ENCODE measurements at places on chromosomes 7 and 10.
A peak's percentile ranks its signal among the peaks of the same experiment; 100 is the strongest.

DNA sequence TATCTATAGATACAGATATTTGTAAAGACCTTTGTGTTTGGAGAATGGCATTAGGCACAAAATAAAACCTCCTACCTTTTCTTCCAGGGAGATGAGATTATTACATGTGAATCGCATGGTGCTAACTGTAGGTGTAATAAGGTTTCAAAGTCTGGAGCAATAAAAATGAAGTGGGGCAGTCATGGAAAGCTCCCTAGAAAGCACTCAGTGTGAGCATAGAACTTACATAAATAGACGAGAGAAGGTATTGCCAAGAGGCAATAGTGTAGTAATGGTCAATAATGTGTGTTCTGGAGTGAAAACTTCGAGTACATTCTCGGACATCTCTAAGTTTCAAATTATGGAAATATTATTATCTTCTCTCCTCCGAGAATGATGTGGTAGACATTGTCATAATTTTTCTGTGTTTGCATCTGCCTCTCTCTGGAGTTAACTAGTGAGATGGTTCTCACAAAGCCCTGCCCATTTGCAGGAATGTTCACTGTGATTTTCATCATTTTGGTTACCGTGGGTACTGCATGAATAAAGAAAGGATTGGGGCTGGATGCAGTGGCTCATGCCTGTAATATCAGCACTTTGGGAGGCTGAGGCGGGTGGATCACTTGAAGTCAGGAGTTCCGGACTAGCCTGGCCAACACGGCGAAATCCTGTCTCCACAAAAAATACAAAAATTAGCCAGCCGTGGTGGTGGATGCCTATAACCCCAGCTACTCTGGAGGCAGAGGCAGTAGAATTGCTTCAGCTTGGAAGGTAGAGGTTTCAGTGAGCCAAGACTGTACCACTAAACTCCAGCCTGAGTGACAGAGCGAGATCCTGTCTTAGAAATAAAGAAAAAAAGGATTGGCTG lies 10.6 kb downstream of the VIM start:
- DNase-seq, result no peak

GRCh38 chr10:35606430-35606829 lies 1.3 kb downstream of the GJD4 start:
- no peak for DNase-seq

GRCh38 chr10:105952153-105952552 lies 1212.4 kb downstream of the SORCS1 start:
- no peak for DNase-seq

DNA sequence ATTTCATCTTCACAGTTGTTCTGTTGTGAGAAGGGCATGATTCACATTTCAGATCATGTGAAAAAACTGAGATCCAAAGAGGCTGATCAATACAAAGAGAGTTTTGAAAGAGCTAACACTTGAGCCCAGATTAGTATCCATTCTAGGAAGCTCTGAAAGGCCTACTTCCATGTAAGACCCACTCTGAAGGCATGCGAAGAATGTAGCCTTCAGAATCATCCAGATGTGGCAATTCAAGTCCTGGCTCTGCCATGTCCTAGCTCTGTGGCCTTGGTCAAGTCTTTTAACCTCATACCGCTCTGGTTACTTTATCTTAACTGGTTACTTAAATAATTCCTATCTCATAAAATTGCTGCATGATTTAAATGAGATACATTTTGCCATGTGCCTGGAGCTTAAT lies 111.1 kb downstream of the FZD1 start:
- DNase-seq, result no peak

- peak; percentile 46 for DNase-seq
Observed at GRCh38 chr7:133853706-133854276, 273.3 kb upstream of the LRGUK start.

DNA sequence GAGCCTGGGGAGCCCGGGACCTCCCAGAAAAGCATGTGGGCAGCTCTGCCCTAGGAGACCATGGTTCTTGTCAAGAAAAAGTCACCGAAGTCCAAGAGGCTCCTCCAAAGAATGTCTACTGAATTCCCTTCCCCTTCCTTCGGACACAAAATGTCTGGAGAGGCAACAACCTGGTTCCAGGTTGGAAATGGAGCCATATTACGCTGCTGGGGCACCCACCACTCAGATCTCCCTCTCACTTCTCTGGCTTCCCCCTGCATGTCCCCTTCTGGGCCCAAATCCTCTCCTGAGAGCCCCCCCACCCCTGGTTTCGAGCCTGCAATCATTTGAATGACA lies 52.6 kb downstream of the RGS10 start:
- no peak for DNase-seq

- DNase-seq, result no peak
Observed at GRCh38 chr10:110857265-110858171, 14.2 kb upstream of the PDCD4 start.

DNA sequence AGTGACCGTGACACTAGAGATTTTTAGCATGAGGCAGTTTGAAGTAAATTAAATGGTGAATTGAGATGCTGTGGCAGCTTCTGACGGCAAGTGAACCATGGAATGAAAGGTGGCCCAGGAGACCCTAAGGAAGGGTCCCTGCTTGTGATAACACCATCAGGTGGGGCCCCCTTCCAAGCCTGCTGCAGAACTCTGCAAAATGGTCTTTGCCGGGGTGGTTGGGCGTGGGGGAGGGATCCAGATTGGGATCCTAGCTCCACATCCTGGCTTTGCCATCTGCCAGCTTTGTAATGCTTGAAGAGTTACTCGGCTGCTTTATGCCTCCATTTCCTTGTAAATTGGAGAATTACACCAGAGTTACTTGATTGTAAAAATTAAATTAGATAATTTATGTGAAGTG lies 222.6 kb upstream of the NFE2L3 start:
- DNase-seq, result no peak

GRCh38 chr7:50273301-50273700 lies 31.2 kb upstream of the IKZF1 start:
- no peak for DNase-seq

GRCh38 chr10:115831016-115831415 lies 442.0 kb downstream of the GFRA1 start:
- no peak for DNase-seq

- no peak for DNase-seq
Observed at GRCh38 chr10:62610649-62611229, 193.8 kb upstream of the ADO start.

GRCh38 chr10:102581981-102582580 lies 62.2 kb upstream of the TRIM8 start:
- DNase-seq, result no peak

GRCh38 chr7:28075674-28076358 lies 104.8 kb downstream of the JAZF1 start:
- DNase-seq, result no peak

DNA sequence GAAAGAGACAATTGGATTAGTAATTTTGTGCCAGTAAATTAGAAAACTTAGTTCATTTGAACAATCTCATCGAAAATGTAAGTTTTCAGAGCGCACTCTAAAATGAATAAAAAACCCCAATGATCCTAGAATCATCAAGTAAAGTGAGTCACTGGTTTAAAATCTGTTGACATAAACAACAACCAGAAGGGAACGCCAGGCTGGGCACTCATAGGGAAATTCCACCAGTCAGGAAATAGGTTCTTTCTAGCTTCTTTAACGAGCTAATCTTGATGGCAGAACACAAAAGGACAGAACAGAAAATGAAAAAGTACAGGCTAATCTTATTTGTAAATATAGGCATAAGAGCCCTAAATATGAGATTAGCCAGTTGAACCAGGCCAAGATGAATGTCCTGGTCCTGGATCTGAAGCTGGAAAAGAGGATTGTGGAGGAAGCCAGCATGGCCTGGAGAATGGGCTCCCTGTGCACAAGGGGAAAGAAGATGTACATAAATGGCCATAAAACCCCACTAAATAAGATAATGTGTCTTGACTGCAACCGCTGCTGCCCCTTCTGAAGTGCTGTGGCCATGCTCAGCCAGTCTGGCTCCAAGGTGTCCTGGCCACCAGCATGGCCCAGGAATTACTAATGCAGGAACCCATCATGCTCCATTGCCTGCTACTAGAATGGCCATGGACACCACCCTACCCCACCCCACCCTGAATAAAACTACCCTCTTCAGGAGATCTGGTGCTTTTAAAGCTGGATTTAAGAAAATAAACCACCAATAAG lies 114.0 kb downstream of the WDFY4 start:
- no peak for DNase-seq

DNA sequence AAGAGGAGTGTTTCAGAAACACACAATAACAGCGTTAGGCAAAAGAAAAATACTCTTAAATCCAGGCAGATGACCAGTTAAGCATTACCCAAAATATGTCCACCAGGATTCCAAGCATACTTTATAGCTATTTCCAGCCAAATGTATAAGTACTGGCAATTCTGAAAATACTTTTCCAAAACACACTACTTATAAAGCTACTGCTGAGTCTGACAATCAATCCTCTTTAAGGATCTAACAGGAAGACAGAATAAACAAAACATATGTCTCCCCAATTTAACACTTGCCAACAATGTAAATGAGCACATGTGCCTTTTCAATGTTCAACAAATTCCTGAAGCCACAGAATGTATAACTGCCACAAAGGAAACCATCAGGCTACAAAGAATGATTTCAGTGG lies 370.9 kb downstream of the SORCS1 start:
- DNase-seq, result no peak

GRCh38 chr10:132714986-132715775 lies 70.8 kb downstream of the NKX6-2 start:
- DNase-seq, result no peak

DNA sequence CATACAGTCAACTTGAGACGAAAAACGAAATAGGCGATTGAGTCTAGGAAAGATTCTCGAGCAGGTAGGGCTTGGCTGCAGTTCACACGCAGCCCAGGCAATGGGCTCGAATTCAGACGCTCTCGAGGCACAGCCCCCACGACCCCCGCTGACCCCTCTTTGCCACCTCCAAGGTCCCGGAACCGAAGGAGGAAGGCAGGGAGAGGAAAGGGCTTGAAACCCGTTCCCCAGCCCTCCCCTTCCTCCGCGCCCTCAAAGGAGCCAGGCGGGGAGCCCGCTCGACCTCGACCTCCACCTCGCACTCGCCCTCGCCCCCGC lies 441 bp downstream of the CCDC186 start:
- no peak for DNase-seq

- peak; percentile 37 for DNase-seq
Observed at GRCh38 chr10:22986771-22987542, 59.1 kb downstream of the ARMC3 start.

DNA sequence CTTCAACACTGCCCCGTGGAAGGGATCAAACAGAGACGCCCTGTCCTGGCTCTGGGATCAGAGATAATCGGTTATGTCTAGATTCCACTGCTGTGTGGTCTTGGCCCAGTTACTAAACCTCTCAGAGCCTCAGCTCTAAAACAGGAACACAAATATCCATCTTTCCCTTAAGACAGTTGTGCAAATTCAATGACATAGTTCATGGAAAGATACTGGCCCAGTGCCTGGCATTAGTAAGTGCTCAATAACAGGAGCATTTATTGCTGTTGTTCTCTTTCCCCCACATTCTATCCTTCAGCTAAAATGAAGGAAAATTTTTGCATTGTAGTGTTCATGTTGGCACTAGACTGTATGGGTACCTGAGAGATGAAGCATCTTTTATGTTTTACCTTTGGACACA lies 58.6 kb downstream of the TACC2 start:
- DNase-seq, result no peak

GRCh38 chr10:93921338-93921737 lies 27.6 kb downstream of the SLC35G1 start:
- no peak for DNase-seq

GRCh38 chr7:156100086-156100485 lies 287.8 kb upstream of the SHH start:
- no peak for DNase-seq

DNA sequence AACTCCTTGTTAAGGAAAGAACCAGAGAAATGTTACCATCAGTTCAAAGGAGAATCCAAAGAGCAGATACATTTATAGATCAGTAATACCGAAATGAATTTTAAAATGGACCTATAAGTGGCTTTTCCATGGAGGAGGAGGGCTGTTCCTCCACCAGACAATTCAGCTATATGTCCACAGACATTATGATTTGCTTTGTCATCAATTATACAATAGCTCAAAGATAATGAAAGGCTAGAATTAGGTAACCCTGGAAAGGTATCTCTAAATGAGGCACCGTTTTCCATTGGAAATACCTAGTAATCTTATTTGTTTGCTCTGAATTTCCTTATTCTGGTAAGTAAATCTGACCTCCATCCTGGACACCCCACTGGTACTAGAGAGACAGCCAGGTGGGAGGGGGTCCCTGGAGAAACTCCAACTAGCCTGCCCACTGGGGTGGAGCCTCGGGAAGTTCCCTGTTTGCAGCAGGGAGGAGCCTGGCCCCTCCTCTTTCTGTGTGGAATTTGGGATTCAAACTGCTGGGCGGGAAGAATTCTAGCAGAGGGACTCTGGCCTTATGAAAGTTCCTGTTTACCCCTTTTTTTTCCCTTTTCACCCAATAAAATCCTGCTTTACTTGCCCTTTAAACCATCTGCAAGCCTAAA lies 218.0 kb downstream of the PHF14 start:
- no peak for DNase-seq
